ENCODE measurements at places on chromosomes 2 and 18.

- DNase-seq = no peak
Observed at GRCh38 chr18:62448426-62448825, 74.4 kb upstream of the ZCCHC2 start.

DNA sequence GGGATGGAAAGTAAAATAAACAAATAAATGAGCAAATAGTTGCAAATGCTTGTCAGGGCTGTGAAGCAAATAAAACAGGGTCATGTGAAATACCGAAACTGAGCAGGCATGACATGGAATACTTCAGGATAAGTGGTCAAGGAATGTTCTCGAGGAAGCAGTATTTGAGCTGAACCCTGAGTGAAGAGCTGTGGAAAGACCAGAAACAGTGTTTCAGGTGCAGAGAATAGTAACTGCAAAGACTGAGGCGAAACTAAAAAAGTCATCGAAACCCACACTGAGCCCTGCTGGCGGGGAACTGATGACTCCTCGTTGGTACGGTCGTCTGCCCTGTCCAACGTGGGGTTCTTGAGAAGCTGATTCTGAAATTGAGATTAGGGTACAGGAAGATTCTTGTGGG, 27.2 kb upstream of the MYCN start:
- no peak for DNase-seq

DNA sequence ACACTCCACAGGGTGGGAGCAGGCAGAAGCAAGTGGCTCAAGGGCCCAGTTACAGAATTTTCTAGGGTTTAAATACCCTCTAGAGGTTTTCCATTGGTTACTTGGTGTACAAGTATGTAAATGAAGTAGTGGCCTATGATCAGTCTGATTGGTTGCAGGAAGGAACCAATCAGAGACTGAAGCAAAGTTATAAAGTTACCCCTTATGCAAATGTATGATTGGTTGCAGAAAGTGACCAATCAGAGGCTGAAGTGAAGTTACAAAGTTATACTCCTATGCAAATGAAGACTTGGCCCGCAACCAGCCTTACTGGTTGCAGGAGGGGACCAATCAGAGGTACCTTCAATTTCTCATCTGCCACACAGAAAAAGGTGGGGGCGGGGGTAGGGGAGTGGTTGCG, 154.6 kb downstream of the INO80D start:
- no peak for DNase-seq

- no peak for DNase-seq
Observed at GRCh38 chr2:158923180-158923594, 45.3 kb upstream of the TANC1 start.

- no peak for DNase-seq
Observed at GRCh38 chr2:37894601-37895000, 30.5 kb upstream of the RMDN2 start.

- DNase-seq = no peak
Observed at GRCh38 chr2:26429779-26430578, 28.3 kb downstream of the DRC1 start.

- DNase-seq = no peak
Observed at GRCh38 chr18:2656237-2656980, 883 bp downstream of the SMCHD1 start.

DNA sequence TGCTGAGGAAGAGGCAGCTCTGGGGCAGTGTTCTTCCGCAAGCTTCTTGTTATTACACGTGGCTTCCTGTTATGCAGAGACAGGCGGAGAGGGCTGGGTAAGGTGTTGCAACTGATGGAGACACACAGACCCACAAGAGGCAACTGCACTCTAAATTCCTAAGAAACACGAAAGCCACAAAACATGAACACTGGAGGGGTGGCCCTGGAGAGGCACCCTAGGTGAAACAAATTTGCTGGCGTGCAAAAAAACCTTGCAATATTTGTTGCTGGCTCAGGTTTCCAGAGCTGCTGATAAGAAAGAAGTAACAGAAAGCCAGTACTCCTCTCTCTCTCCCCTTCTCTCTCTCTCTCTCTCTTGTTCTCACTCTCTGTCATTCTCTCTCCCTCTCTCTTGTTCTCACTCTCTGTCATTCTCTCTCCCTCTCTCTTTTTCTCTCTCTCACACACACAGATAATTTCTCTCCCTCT, 31.8 kb downstream of the ARHGAP25 start:
- no peak for DNase-seq

DNA sequence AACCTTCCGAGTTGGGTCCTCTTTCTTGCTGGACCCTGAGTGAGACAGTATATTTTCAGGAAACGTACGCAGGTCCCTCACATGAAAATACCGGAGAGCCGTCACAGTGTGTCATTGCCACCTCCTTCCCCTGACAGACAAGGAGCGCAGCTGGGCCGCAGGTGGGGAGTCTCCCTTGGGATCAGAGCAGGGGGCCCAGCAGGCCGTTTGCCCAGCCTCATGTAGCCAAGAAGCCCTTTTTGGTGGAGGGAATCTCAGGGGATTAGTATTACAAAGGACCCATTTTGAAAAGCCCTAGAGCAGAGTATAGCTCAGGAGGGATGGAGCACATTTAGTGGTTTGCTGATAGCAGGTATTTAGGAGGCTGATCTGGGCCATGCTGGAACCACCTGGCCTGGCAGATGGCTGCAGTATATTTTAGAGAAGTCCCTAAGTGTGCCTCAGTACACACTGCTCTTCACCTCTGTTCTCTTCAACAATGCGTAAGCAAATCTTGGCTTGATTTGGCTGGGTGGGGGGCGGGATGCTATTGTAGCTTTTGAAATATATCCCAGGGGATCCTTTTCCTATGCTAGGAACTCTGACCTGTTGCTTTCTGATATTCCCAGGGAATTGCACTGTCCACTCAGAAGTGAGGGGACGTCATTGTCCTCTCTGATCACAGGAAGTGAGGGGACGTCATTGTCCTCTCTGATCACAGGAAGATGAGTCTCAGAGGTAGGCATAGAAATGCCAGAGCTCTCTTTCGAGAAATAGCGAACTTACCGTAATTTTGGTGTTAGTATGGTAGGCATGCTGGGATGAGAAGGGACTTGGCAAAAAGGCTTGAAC, 171.9 kb downstream of the HRH4 start:
- DNase-seq = no peak

GRCh38 chr2:230661072-230661957, 51.3 kb upstream of the CAB39 start:
- DNase-seq = no peak
